ENCODE measurements at places on chromosomes 7 and 10.

- no peak for DNase-seq
Observed at GRCh38 chr7:151579644-151580043, 59.9 kb upstream of the RHEB start.

- no peak for DNase-seq
Observed at GRCh38 chr10:23927576-23928325, 281.2 kb upstream of the KIAA1217 start.

DNA sequence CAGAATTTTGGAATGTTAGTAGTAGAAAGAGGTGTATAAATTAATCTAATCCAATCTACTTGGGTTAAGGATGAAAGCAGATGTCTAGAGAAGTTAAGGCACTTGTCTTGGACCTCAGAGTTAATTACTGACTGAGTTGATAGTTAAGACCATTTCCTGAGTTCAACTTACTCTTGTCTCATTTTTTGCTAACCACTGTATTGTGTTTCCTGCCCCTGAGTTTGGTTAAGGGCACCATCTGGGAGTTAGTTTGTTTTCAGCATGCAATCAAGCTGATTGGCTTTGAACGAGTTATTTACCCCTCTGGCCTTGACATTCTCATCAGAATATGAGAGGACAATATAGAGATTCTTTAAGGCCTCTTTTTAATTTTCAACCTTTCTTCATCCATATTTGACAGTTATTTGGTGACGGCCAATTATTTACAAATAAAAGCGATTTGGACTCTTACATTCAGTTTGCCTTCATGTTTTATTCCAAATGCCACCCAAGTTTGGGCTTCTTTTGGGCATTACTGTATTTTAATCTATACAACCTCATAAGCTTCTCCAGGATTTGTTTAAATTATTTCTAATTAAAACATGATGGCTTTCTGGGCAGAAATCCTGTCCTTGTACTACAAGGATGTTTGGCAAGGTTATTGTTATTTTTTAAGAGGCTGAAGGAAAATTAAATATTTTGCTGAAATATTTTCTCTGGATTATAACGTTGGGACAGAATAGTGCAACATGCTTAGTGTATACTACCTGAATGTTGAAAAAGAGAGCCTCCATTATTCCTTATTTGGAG is 225.0 kb downstream of the CACNB2 start:
- no peak for DNase-seq

- no peak for DNase-seq
Observed at GRCh38 chr10:61981460-61981859, 80.0 kb downstream of the ARID5B start.

DNA sequence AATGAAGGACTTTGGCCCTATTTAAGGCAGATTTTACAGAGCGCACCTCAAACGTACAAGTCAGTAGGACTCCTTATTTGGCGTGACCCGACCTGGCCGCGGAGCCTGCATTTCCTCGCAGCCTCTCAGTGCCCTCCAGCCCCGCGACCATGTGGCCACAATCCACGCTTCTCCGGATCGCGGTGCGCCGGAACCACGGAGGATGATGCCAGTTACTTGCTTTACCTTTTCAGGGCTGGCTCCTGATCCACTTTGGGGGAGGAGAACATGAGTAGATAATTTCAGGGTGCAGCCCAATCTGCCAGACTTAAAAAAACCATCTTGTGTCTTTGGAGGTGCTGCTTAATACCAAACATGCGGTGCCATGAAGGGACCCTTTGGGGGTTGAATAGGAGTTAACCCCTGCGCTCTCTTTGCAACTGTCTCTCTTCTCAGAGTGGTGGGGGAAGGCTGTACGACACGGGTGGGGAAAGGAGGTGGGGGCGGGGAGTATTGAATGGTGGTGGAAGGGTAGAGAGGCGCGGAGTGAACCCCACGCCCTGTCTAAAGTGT is 1.5 kb downstream of the FRAT1 start:
- DNase-seq: no peak

DNA sequence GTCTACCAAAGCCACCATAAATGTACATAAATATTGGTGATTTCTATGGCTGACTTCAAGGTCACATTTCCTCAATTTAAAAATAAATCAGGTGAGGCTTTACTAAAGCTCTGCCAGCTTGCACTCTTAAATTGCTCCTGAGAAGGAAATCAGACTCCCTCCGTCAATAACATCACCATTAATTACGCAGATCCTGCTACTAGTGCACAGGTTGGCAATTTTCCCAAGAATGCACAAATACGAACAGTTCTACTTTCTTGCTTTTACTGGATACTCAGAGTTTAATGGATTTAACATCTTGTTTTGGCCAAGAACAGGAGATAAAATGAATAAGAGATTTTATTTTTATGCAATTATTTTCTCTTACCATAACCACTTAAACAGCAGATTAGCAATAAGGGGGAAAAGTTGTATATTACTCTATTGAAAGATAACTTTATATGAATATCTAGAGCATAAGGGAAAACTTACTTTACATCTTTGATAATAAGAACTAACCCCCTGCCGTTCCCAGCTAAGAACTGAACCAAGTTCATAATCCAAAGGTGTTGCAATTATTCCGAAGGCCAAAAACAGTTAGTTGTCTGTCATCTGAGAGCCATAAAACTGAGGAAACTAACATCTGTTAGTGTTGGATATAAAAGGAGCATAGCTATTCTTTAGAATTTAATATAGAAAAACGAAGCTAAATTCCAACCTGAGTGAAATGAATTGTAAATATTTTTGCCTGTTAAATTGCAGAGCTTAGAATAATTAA is 140.5 kb downstream of the TWIST1 start:
- no peak for DNase-seq

GRCh38 chr7:6367701-6368211 is 80.0 kb downstream of the DAGLB start:
- no peak for DNase-seq

DNA sequence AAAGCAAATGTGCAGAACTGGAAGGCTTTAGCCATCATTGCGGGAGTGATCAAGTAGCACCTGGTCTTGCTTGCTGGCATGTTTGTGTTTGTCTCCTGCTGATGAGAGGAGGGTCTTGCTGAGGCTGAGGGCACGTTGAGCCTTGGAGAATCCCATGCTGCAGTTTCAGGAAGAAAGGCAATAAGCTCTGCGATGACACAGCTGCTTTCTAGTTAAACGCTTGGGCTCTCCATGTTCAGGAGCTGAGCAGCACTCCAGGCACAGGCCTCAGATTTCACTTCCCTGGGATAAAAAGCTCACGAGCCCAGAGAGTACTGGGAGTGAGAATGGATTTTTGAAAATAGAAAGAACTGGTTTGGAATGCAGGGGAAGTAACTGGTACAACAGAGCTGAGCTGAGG is 100.8 kb downstream of the LRRC18 start:
- DNase-seq: no peak

- DNase-seq: no peak
Observed at GRCh38 chr7:102872460-102872859, 40.3 kb upstream of the LRRC17 start.

GRCh38 chr10:124558339-124559321 is 97.0 kb downstream of the LHPP start:
- no peak for DNase-seq

- no peak for DNase-seq
Observed at GRCh38 chr10:95242581-95243317, 48.1 kb downstream of the PDLIM1 start.
